AG10803 (cell line): ENCODE measurements at places on chromosomes 12 and 14.

DNA sequence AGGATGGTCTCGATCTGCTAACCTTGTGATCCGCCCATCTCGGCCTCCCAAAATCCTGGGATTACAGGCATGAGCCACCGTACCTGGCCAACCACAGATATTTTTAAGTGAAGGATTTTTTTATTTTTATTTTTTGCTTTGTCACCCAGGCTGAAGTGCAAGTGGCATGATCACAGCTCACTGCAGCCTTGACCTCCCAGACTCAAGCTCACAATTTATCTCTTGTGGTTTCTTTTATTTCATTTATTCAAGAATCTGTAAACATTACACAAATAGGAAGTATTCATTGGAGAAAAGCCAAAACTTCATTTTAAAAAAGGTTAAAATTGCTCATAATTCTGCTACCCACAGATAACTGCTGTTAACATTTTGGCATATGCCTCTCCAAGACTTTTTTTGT, 13.3 kb downstream of the MOAP1 start:
- no peak for DNase-seq

DNA sequence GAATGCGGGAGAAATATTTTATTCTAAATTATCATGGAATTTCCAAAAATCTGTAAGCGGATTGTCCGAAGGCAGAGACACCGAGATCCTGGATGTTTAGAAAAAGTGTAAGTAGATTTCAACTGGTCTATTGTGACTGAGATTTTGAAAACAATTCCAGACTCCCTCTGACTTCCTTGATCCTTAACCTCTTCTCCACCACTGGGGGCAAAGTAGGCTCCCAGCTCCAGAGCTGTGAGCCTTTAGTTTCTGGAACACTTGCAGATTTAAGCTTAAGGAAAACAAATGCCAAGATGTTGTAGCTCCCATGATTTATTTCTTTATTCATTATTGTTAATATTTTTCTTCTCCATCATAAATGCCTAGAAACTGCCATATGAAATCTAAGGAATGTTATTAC, 1320.5 kb upstream of the SEL1L start:
- no peak for DNase-seq

DNA sequence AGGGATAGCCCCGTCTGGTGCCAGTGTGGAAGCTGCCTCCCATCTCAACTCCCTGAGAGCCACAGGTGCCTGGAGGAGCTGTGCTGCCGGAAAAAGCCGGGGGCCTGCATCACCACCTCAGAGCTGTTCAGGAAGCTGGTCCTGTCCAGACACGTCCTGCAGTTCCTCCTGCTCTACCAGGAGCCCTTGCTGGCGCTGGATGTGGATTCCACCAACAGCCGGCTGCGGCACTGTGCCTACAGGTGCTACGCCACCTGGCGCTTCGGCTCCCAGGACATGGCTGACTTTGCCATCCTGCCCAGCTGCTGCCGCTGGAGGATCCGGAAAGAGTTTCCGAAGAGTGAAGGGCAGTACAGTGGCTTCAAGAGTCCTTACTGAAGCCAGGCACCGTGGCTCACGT, 25.5 kb upstream of the P2RX4 start:
- DNase-seq: no peak

GRCh38 chr12:122309564-122310121, 43.3 kb upstream of the VPS33A start:
- DNase-seq: no peak

- DNase-seq: no peak
Observed at GRCh38 chr14:33492491-33492890, 458.4 kb downstream of the EGLN3 start.

DNA sequence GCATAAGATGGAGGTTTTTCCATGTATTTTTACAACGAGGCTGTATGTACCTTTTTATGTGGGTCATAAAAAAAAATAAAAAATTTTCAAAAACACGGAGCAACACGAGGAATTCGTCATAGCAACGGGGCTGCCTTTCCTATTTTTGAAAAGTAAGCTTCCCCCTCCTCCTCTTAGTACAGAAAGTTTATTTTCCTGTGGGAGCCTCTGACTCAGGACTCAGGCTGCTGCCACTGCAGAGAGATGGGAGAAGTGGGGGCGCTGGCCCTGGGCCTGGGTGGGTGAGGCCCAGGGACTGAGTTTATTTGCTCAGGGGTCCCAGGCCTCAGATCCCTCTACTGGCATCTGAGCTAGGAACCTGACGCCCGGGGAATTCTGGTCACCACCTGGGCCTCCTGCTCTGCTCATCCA, 10.2 kb upstream of the CMKLR1 start:
- DNase-seq: peak; percentile 11

DNA sequence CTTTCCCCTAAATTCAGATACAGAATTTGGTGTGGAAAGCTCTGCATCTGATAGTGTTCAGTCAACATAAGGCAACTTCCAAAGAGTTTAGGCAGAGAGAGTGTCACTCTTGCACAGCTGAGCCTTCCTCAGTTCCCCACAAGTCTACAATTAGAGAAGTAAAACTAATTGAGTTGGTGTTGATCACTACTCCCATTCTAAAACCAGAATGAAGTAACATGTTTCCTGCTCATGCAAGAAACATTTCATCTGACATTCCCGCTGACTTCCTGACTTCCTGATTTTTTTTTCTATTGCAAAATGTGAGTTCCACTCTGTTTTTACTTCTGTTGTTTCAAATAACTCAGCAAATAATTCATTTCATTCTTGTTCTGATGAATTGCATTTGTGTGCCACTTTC, 271.0 kb downstream of the ALG10B start:
- DNase-seq: no peak

DNA sequence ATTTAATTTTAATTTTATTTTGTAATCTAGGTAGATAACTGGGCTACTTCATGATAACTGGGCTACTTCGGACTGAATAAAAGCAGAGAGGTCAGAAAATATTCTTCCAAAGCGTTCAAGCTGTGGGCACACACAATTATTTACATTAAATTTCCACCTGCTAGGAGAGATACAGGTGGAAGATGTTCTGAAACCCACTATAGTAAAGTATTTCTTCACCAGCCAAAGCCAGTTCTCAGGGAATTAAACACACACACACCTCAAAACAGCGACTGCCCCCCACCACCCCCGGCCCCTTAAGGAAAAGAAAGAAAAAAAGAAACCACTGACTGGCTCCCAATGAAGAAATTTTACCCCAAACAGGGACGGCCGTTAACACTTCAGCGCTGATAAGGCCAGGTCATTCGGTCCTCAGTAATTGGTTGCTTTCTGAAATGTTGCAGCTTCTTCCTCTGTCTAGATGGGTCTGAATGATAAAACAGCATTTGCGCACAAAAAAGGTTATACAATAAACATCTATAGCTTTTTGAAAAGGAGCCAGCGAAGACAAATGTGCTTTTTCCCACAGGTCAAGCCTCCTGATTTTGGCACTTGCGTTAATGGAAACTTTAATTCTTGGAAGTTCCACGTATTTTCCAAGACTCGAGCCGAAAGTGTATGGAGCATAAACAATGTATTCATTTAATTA, 771 bp upstream of the KCNJ8 start:
- no peak for DNase-seq

- peak; percentile 62 for DNase-seq
Observed at GRCh38 chr12:122793685-122794106, 19.3 kb downstream of the CCDC62 start.

DNA sequence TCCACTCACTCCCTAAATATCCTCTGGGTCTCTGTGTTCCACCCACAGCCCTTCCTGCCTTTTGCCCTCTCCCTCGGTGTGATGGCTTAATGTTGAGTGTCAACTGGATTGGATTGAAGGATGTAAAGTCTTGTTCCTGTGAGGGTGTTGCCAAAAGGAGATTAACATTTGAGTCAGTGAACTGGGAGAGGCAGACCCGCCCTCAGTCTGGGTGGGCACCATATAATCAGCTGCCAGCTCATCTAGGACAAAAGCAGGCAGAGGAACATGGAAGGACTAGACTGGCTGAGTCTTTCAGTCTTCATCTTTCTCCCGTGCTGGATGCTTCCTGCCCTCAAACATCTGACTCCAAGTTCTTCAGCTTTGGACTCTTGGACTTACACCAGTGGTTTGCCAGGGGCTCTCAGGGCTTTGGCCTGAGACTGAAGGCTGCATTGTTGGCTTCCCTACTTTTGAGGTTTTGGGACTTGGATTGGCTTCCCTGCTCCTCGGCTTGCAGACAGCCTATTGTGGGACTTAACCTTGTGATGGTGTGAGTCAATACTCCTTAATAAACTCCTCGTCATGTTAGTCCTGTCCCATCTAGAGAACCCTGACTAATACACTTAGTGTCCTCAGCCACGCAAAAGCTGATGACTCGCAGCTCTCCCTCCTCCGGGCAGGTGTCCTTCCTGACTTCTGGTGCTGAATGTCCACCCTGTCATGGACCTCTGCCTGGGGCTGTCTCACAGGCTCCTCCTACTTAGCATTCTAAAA, 5.9 kb downstream of the DGLUCY start:
- DNase-seq: peak; percentile 74

GRCh38 chr14:72640911-72641485, 252.9 kb downstream of the DPF3 start:
- no peak for DNase-seq

DNA sequence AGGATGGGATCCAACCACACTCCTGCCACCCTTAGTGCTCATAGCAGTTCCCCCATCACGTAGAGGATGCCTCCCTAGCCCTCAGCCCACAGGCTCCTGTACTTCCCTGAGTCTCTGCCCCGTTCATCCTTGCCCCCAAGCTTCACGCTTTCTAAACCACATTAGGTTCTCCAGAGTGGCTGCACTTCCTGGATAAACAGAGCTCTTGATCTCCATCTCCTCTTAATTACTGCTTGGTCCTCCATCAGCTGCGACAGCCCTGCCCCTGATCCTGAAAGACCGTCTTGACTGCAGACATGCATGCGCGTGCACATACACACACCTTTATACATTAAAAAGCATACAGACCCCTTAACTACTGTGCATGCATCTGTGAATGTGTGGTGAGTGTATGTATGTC, 530.0 kb downstream of the BCL11B start:
- no peak for DNase-seq
